ENCODE measurements at places on chromosomes 12 and 14.

DNA sequence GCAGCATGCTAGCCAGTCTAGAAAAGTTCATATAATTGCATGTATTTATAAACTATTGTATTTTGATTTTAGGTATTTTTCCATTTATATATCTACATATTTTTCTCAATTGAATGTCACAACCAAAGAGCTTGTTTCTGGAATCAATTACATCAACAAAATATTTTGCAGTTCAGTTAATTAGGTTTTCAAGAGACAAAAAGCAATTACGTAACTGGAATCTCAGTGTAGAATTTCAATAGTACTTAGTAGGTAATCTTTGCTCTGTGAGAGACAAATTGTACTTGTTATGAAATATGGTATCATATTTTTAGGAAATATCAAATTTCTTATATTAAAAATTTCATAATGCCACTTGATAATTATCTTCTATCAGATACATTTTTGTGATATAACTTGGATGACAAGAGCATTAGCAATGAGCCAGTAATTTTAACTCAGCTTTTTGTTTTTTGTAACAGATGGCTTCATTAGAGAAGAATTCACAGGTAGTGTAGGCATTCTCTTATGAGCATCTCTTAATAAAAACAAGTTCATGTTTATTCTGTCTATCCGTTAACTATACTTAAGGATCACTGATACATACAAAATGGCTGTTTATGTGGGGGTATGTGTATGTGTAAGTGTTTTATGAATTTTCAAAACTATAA is 774.7 kb downstream of the C12orf50 start:
- DNase-seq: no peak

- DNase-seq: no peak
Measured at GRCh38 chr14:99524091-99524661, 43.0 kb downstream of the CCNK start.

- DNase-seq: no peak
Measured at GRCh38 chr12:91561958-91562325, 379.3 kb upstream of the DCN start.

DNA sequence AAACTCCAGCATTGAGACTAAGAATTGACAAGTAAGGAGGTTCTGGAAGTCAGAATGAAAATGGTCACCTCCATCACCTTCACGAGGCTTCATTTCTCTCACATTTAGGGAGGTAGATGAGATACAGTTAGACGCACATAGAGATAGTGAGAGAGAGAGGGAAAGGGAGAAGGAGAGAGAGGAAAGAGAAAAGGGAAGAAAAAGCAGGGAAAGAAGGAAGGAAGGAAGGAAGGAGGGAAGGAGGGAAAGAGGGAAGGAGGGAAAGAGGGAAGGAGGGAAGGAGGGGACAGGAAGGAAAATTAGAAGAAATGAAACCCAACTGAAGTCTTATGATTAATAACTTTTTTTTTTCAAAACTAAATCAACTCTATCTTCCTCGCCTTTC is 10.7 kb upstream of the FOXG1 start:
- DNase-seq: no peak
